ENCODE measurements at places on chromosomes 7 and 10.

GRCh38 chr10:80540981-80541750, 3.5 kb downstream of the SH2D4B start:
- DNase-seq = no peak

GRCh38 chr7:8536431-8536830, 103.0 kb downstream of the NXPH1 start:
- no peak for DNase-seq

- no peak for DNase-seq
Observed at GRCh38 chr7:24500599-24500998, 72.7 kb upstream of the PALS2 start.

- DNase-seq = no peak
Observed at GRCh38 chr10:110503528-110504110, 5.9 kb downstream of the DUSP5 start.

- DNase-seq = no peak
Observed at GRCh38 chr7:152402384-152403250, 33.2 kb downstream of the KMT2C start.
